ENCODE measurements at places on chromosomes 16 and 17.

DNA sequence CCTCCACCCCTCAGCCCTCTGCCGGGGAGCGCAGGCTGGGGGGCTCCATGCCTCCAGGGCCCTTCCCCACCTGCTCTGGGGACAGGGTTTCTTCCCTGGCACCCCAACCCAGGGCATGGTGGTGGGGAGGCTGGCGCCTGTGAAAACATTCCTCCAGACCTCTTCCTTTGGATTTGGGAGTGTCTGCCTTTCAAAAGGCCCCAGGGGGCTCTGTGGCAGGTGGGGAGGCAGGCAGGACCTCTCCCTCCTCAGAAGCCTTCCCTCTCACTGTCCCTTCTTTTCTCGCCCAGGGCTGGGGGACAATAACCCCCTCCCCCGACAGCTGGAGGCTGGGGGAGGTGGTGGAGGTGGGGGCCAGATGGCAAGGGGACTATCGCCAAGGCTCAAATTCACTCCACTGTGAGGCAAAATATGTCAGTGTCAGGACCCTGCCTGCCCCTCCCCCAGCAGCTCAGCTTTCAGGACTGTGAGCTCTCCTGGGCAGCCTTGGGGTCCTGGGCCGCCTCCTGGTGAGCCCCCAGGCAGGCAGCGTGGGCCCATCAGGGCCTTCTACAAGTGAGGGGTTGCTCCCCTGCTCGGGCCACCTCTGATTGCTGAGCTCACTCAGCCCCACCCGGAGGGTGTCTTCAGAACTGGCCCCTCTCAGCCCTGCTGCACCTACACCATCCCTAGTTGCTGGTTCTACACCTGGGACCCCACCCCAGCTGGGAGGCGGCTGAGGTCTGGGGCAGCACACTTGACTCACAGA, 1.8 kb downstream of the CDH15 start:
- peak; percentile 42 for DNase-seq

DNA sequence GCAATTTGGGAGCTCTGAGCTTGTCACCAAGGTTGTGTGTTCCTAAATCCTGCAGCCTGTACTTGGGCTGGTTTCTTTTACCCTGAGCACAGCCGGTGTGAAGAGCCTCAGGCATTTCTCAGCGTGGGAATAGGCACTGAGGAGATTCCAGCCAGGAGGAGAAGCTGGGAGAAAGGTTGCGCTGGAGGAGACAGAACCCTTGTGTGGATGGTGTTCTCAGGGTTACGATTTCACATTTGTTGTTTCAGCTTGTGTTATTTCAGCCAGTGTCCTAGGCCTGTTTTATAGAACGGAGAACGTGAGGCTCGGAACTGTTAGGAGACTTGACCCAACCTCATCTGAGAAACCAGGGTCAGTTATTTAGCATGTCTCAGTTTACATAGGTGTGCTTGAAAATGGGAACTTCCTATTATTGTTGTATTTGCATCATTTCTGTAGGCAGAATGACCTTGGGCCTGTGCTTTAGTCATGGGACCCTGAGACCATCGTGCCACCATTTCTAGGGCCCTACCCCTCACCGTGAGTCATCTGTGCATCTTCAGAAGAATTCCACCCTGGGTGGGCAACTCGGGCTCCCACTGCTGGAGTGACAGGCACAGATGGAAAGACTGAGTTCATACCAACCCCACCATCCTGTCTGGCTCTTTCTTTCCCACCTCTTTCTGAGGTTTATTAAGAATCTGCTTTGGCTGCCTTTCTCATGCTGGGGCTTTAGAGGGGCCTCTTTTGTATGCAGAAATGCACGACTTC, 134.9 kb downstream of the MSI2 start:
- DNase-seq = no peak

DNA sequence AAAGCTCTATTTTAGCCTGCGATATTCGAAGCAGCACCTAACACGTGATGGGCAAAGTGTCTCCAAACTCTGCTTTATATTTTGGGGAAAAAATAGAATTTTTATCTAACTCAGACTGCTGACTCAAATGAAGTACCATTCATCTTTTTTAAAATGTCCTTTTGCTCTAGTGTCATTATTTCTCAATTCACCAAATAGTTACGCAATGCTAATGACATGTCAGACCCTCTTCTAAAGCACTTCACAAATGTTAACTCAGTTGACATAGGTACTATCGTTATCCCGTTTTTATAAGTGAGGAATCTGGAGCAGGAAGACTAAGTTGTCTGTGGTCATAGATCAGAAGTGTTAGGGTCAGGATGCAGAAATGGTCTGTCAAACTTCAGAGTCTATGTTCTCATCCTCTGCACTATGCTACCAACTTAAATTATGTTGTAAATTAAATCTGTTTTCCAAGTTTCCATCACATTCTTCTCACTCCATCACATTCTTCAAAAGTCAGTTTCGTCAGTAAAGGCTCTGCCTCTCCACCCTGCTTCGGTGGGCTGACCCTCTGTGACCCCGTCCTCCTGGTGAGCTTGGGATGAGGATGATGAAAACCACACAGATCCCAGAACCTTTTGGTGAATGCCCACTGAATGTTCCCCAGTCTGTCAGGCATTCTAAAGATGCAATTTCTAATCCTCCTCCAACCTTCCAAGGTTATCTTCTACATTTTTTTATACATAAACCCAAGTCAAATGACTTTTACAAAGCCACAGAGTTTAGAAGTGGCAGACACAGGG, 102.8 kb downstream of the ADAMTS18 start:
- no peak for DNase-seq

GRCh38 chr16:17454162-17454730, 16.5 kb downstream of the XYLT1 start:
- DNase-seq = no peak

- no peak for DNase-seq
Measured at GRCh38 chr17:65366102-65366844, 195.2 kb downstream of the AXIN2 start.

- DNase-seq = no peak
Measured at GRCh38 chr16:47486856-47487255, 25.7 kb downstream of the PHKB start.

DNA sequence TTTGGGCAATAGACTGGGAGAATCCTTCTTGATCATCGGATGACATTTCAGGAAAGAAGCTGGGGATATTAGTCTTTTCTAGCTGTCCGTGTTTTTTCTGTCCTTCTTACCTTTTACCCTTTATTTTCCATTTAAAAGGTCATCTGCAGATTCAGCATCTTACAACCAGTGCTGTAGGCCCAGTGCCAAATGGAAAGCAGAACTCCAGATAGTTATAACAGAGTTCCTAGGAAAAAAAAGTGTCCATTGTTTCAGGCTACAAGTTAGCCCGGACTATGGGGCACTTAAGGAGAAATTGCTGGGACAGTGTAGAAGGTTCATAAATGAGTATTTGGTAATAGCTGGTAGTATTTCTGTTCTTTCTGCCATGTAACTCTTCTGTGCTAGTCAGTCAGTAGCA, 28.4 kb downstream of the LDHD start:
- DNase-seq = no peak

DNA sequence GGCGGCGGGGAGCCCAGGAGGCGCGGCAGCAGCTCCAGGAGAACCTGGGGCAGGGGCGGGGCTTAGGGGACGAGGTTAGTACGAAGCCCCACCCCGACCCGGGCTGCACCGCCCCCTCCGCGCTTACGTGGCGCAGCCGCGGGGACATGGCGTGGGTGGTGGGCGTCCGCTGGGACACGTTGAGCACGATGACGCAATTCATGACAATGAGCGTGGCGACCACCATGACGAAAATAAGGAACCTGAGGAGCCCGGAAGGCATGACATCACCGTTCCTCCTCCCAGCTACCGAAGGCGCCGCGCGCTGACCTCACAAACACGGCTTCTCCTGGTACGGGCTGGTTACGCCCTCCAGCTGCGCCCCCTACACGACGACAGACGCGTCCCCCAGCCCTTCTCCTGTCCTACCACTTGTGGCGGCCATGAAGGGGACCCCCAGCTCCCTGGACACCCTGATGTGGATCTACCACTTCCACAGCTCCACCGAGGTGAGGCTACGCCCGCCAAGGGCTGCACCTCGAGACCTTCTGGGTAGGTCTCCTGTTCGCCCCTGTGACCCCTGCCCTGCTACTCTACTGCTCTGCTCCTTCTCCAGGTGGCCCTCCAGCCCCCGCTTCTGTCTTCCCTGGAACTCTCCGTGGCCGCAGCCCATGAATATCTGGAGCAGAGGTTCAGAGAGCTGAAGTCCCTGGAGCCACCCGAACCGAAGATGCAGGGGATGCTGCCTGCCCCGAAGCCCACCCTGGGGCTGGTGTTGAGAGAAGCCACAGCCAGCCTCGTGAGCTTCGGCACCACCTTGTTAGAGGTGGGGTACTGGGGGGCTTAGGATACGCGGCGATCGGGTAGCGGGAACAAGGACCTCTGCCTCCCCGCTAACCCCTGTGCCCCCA, at the start of gene C17orf107:
Gene C17orf107, plus strand, starts transcription at position 196 of the 890 bp plus-strand sequence. Its CDS starts 227 bp downstream, at position 423.
- no peak for DNase-seq

GRCh38 chr16:67954421-67955196, 10.7 kb upstream of the LCAT start:
- no peak for DNase-seq

DNA sequence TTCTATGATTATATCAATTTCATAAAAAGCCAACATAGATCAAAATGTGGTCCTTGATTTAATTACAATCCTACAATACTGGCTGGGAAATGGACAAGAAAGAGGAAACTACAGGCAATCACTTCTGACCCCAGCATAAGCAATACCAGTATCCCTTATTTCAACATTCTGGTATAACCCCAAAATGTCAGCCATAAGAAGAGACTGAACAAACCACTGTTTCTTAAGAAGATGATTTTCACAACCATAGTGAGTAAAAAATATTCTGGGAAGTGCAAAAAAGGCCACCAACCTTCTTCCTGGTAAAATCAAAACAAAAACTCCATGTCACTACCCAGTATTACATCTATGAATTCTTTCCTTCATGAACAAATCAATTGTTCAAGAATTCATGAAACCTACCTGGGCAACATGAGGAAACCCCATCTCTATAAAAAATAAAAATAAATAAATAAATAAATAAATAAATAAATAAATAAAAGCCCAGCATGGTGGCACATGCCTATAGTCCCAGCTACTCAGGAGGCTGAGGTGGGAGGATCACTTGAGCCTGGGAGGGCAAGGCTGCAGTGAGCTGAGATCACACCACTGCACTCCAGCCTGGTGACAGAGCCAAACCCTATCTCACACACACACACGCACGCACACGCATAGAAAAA, 7.5 kb downstream of the N4BP1 start:
- DNase-seq = no peak

DNA sequence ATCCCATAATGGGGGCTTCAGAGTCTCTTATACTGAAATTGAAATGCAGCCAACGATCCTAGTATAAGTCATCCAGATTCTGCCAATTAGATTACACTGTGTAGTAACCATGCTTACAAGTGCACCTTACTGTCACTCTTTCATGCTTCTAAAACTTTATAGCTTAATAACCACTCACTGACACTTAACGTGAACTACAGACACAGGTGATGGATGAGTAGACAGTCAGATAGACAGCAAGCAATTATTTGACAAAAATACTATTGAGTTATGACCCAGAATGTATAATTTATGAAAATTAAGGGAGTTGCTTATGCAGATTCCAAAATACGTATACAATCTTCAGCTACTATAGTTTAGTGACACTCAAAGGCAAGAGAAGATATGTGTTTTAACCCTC, 6.3 kb downstream of the CDH8 start:
- DNase-seq = no peak

- DNase-seq = no peak
Measured at GRCh38 chr17:68800751-68801150, 154.4 kb downstream of the ABCA8 start.

DNA sequence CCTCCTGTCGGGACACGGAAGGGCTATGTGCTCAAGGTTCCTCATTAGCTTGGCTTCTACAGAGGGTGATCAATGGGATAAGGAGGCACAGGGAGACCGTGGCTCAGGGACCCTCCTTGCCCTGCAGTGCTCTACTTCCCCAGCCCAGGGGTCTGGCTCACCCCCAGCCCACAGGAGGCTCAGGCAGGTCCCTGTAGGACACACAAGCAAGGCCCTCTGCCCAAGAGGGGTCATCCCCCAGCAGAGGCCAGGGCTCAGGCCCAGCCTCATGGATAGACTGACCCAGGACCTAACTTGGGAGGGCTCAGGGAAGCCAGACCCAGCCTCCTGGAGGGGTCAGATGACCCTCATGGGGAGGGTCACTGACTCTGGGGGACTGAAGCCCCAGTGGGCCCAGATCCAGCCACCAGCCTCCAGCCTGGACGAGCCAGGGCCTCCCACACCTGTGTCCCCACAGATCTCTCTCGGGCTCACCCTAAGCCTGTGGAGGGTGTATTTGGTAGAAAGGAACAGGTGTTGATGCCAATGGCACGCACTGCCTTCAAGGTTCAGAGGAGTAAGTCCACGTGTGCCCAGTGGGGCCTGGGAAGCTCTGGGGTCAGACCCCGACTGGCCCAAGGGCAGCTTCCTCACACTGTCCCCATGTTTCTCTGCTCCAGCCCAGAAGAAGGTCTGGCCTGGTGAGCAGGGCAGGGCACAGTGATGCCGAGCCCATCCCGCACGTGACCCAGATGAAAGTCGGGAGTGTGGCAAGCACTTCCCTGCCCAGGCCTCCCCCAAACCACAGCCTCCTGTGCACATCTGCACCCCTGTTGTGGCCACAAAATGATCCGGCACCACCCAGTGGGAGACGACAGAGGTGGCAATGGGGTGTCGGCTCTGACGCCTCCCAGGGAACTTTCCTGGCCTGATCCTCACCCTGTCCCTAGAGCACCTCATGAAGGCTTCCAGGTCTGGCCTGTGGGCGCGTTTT, 10.9 kb upstream of the KRTAP17-1 start:
- no peak for DNase-seq

- DNase-seq = no peak
Measured at GRCh38 chr17:4166419-4166818, 23.4 kb downstream of the CYB5D2 start.

DNA sequence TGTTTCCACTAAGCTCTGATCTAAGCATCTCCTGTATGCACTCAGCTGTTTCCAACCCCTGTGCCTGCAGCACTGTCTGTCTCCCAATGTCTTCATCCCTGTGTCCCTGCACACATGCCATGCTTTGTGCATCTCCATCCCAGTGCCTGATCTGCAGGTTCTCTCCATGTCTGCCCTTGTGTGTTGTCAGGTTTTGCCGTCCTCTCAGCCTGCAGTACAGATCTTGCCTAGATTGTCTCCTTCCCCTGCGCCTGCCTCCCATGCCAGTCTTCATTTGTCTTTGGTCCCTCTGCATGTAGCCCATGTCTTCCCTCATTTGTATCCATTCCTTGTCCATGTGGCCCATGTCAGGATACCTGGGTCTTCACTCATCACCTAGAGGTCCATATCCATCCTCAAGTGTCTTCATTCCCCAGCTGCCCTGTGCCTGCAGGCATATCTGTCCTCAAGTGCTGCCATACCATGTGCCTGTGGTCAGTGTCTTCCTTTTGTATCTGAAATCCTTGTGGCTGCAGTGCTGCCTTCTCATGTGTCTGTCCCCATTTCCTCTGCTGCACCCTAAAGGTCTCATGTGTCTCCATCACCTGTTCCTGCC, 71.5 kb downstream of the TNFRSF13B start:
- DNase-seq = no peak

- no peak for DNase-seq
Measured at GRCh38 chr16:70433458-70434103, 5.3 kb downstream of the ST3GAL2 start.

DNA sequence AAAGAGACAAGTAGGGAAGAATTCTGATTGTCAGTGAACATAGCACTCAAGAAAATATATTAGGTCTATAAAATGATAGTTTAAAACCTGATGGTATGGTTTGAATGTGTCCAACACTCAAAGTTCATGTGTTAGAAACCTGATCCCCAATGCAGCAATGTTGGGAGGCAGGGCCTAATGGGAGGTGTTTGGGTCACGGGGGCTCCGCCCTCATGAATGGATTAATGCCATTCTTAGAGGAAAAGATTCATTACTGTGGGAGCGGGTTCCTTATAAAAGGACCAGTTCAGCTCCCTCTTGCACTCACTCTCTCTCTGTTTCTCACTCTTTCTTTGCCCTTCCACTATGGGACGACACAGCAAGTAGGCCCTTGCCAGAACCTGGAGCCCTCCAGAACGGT, 41.5 kb upstream of the SLC47A1 start:
- peak; percentile 25 for DNase-seq

Measured in WERI-Rb-1 (cell line).